ENCODE measurements at places on chromosomes 2 and 18.

- no peak for DNase-seq
Observed at GRCh38 chr2:150792780-150793300, 305.4 kb upstream of the RND3 start.

- DNase-seq = no peak
Observed at GRCh38 chr2:231163011-231163410, 35.4 kb upstream of the ARMC9 start.

GRCh38 chr18:76396792-76397191, 98.2 kb downstream of the ZNF516 start:
- no peak for DNase-seq

DNA sequence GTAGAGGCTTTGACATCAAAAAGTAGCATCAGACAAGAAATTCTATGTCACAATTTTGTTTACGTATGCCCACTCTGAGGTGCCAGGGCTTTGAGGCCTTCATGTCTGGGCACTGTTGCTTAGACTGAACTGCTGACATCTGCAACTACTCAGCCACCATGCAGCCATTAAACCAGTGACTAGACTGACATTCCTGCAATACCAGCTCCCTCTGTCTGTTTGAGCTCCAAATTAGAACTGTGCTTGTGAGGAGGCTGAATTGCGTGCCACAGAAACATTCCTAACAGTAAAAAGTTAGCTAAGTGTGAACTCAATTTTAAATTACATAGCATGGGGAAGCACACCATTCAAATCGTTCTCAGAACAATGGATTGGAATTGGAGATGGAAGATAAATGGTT, 163.2 kb downstream of the INSIG2 start:
- no peak for DNase-seq

DNA sequence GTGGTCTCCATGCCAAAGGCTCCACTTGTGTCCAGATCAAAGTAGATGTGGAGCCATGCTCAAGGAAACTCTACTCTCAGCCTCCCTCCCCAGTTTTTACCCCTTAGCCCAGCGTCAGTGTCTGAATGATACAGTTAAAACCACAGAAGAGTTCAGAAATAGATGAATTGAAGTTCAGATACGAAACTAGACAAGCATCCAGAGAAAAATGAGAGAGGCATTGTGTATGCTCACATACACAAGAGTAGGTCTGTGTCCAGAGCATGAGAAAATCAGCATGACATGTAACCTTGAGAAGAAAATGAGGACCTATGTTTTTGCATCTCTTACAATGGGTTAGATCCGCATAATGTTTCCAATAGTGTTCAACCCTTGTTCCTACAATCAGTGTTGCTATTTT, 612.8 kb upstream of the PKDCC start:
- DNase-seq = no peak

GRCh38 chr2:186691231-186691630, 2.6 kb upstream of the FAM171B start:
- DNase-seq = no peak

- no peak for DNase-seq
Observed at GRCh38 chr18:7945882-7946281, 378.8 kb downstream of the PTPRM start.

- DNase-seq = no peak
Observed at GRCh38 chr2:145228506-145228905, 708.6 kb upstream of the ZEB2 start.

GRCh38 chr2:109396202-109397180, 217.3 kb downstream of the SEPTIN10 start:
- no peak for DNase-seq

DNA sequence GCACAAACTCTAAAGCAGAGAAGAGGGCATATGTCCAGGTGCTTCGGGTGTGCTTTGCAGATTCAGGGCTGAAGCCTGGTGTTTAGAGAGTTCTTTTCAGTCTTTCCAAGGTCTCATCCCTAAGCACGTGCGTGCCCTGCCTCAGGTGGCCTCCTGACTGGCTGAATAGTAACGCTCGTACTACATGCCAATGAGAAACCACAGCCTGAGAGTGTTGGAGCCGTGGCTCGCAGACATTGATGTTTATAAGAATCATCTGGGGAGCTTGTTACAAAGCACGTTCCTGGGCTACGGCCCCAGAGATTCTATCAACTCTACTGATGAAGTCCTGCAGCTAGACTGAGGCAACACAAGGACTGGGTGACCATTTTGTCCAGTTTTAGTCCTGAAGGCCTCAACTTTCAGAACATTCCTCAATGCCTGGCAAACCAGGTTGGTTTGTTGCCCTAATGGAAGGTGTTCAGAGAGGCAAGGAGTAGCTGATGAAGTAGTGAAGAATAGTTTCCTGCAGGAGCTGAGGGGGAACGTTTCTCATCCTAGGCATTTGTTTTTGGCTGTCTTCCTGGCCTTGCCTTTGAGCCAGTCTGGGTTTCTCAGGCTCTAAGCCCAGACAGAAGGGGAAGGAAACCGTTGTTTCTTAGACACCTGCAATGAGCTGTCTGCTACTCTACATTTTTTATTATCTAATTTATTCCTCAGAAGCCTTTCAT, 31.5 kb upstream of the HAAO start:
- DNase-seq = no peak
